Frontal cortex (tissue), 4 donors: ENCODE measurements at places on chromosomes 3 and 15. TPM values are rescaled to one million over a fixed set of nuclear protein-coding genes. Genes with fewer than 3 reads are reported as not detected.

- no peak for DNase-seq
Measured at GRCh38 chr3:13299531-13300155, 120.5 kb downstream of the NUP210 start.

GRCh38 chr15:41809526-41810220, 18.2 kb upstream of the JMJD7 start:
- no peak for DNase-seq

DNA sequence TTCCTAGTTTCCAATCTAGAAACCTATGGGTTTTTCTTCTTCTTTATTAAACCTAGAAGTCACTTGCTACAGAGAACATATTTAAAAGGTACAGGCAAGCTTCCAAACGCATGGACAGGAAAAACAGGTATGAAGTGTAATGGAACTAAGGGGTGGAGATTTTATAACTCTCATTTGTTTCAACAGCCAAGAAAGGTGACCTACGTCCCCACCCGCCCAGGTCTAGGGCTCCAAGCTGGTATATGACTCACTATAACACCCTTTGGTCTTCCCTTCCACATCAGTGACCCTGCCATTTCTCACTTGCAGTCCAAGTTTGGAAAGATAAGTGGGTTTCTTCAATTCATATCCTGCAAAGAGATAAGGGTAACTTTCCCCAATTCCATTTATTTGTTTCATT, 6.0 kb upstream of the LIPH start:
- DNase-seq, result no peak

Gene CX3CR1
- total RNA-seq, result 7.3 TPM

- no peak for DNase-seq
Measured at GRCh38 chr3:118001380-118001779, 1033.3 kb downstream of the IGSF11 start.

- DNase-seq, result no peak
Measured at GRCh38 chr3:127730666-127731295, 58.0 kb downstream of the ABTB1 start.

Gene LRRIQ4
- 0.82 TPM for total RNA-seq

GRCh38 chr3:18288243-18288642, 136.9 kb downstream of the SATB1 start:
- no peak for DNase-seq

GRCh38 chr3:154095832-154096421, 25.3 kb upstream of the ARHGEF26 start:
- no peak for DNase-seq

GRCh38 chr15:40549894-40550293, 14.9 kb downstream of the CCDC32 start:
- no peak for DNase-seq

- no peak for DNase-seq
Measured at GRCh38 chr3:103440539-103441203, 1005.9 kb downstream of the ZPLD1 start.

- DNase-seq, result no peak
Measured at GRCh38 chr15:56038015-56038414, 44.6 kb upstream of the NEDD4 start.

- DNase-seq, result no peak
Measured at GRCh38 chr3:55205990-55206389, 278.1 kb upstream of the LRTM1 start.

Gene GNAT1
- not detected for total RNA-seq

Gene MUSTN1
- not detected for total RNA-seq

- no peak for DNase-seq
Measured at GRCh38 chr15:67406257-67406861, 114.6 kb upstream of the C15orf61 start.

- peak; percentile 20 for DNase-seq
Measured at GRCh38 chr15:68843425-68844311, 23.0 kb upstream of the ANP32A start.

GRCh38 chr3:197942956-197943556, 6.9 kb upstream of the RPL35A start:
- no peak for DNase-seq

DNA sequence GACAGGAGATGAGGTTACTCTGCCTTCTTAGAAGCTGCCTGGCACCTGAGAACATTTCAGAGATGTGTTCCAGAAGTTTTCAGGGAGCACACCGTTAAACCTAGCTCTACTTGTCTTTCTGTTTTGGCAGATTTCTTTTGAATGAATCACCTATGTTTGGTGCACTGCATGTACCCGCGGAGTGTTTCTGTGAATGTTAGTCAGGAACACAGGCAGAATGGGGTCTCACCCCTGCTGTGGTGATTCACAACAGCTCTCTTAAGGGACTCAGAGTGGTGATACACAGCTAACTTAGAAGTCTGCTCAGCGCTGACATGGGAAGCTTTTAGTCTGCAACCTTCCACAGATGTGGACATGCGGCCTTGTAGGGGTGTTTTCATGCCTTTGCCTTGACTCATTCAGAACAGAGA, 24.0 kb downstream of the TSEN2 start:
- DNase-seq, result no peak

Gene C2CD4A
- total RNA-seq, result under 0.01 TPM

GRCh38 chr3:112321867-112322652, 10.9 kb upstream of the CD200 start:
- no peak for DNase-seq

- no peak for DNase-seq
Measured at GRCh38 chr3:119013951-119014350, 20.7 kb downstream of the IGSF11 start.

Gene FBXW12
- 1.6 TPM for total RNA-seq

Gene SLC7A14
- 6.9 TPM for total RNA-seq

DNA sequence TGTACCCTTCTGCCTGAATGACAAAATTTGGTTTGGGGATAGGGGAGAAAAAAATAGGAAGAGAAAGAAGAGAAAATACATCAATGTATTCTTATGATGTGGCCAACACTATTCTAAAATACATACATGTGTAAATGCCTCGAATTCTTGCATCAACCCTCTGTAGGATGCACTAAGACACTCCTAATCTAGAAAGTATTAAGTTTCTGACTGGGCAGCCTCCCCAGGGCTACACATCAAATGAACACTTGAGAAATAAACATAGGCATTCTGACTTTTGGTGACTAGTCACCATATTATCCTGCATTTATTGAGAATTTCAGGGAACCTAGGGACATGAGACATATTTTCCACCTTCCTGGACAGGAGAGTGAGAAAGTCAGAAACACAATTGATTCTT, 109.2 kb downstream of the CPNE4 start:
- DNase-seq, result no peak

- no peak for DNase-seq
Measured at GRCh38 chr3:131216801-131217200, 164.8 kb upstream of the NUDT16 start.

DNA sequence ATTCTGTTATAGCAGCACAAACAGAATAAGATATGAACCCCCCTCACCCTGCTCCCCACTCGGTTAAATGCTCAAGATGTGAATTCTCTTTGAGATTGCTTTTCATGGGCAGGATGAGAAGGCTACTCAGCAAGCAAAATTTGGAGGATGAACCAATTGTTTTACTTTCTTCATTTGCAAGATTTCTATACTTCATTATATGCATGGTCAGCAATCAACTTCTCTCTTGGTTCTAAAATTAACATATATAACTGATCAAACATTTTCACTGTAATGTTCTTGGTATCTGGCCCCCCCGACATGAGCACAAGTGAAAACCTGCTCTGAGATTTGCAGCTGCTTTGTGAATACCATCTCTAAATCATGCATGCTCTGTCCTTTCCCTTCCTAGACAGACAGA, 556.1 kb upstream of the MDFIC2 start:
- no peak for DNase-seq

- DNase-seq, result no peak
Measured at GRCh38 chr3:49787182-49787464, 781 bp upstream of the IP6K1 start.

- no peak for DNase-seq
Measured at GRCh38 chr3:112813016-112813415, 33.6 kb downstream of the CD200R1L start.

DNA sequence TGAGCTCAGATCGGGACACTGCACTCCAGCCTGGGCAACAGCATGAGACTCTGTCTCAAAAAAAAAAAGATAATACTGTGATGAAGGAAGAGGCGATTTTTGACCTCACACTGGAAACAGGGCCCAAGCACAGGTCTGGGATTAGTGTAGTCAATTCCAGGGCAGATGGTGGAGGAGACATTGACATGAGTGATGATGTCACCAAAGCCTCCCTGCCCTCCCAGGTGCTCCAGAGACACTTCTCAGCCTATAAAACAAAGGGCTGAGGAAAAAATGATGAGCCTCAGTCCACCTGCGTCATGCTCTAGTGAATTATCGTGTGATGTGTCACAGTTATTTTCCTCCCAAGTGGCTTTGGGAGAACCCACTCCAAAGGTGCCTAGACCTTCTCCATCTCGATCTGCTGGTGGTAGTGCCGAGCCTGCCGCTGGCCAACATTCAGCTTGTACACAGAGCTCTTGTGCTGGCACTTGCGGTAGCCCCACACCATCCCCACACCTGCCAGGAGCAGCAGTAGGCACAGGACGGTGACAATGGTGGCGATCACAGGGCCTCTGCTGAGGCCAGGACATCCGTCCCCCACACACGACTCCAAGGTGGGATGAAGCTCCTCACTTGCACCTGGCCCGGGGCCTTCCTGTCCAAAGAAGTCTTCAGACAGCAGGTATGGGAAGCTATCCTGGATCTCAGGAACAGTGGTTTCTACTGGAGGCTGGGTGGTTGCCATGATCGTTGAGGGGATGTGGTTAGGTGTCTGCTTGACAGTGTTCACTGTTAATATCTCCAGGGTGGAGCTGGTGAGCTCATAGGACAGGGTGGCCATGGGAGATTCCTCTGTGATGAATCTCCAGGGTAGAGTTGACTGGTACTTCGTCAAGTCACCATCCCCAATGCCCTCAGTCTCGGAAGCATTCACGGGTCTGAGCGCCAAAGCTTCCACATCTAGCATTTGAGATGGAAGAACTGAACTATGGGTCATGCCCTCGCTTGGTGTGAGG, 38.8 kb downstream of the CRTAP start:
- no peak for DNase-seq

DNA sequence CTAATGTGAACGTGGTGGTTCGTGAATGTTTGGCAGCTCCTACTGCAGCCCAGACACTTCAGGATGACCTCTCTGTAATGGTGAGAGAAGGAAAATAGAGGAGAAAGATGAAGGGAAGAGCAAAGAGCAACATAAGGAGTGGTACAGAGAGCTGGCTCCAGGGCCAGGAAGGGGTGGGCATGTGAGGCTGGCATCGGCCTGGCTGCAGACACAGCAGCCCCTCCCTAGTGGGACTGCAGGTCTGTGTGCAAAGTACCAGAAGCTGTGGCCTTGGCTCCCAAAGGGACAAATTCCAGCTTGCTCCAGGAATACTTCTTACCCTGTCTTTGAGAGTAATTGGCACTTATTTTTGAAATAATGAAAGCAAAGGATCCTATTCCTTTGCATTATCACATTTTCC, 10.0 kb downstream of the FSTL1 start:
- DNase-seq, result no peak

Gene IL17RD
- 31.0 TPM for total RNA-seq

DNA sequence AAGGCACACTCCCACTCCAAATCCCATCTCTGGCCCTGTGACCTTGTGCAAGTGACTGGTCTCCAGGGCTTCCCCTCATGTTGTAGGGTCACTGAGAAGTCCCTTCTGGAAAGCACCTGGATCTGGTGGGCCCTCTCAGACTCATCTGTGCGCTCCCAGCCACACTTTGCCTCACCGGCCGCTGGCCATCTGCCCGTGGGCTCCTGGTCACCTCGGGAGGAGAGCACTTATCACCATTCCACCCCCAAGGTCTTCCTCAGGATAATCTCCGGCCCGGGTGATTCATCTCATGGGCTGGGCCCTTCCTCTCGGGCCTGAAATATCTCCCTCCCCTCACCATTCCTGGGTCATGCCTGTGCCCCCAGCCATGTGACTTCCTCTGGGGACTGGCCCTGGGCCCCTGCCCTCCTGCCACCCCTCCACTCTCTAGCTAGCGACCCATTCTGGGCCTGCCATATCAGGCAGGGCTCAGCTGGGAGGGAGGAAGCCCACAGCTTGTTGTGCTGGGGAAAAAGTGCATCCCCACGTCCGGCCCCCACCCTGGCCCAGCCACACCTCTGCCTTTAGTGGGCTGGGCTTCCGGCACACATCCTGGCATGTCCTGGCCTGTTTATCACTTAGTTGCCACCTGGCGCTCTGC, 10.6 kb upstream of the WNT7A start:
- peak; percentile 7 for DNase-seq
